ENCODE measurements at places on chromosomes 1 and 21.

- no peak for DNase-seq
Observed at GRCh38 chr1:118659646-118660045, 328.5 kb downstream of the TBX15 start.

DNA sequence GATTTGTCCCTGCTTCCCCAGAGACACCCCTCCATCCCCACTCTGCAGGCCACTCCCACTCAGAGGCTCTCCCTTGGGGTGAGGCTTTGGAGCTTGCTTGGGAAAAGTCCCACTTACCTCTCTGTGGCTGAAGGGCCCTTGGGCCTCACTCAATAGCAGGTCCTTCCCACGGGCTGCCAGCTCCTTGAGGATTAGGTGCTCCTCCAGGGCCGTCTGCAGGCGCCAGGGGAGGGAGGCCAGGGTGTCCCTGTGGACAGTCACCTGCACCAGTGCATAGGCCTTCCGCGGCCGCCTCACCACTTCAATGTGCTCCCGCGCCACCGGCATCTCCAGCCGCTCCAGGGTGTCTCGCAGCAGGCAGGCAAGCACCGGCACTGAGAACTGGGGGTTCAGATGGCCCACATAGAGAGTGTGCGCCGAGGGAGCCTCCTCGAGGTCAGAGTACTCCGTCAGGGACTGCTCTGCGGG lies 1.4 kb downstream of the SLFNL1 start:
- DNase-seq, result no peak

GRCh38 chr1:158393476-158393875 lies 5.8 kb downstream of the OR10T2 start:
- DNase-seq, result no peak

DNA sequence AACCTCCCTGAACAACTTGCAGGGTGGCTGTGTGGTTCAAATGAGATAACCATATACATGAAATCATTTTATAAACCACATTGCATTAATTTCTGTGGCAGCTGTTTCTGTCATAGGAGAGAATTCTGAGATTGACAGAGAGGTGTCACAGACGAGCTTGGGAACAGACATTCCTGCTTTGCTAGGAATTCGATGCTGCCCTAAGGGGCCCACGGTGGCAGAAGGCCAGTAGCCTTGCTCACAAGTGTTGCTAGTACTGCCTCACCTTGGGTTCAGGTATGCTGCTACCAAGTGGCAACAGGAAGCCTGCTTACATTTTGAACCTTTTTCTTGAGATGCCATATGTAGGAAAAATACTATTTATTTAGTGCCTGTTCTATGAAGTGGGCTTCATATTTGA lies 13.4 kb downstream of the KCNA10 start:
- DNase-seq, result no peak

DNA sequence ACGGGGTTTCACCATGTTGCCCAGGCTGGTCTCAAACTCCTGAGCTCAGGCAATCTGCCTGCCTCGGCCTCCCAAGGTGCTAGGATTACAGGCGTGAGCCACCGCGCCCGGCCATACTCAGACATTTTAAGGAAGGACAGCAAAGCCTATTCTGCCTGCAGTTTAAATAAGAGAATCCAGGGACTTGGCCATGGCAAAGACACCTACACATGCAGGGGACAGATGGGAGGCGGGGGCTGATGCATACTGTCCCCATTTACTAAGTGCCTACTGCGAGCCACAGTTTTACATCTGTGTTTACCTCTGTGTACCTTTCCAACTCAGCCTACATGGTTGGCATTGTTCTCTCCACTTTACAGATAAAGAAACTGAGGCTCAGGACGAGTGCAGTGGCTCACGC lies 25.4 kb downstream of the LDLRAD2 start:
- no peak for DNase-seq

DNA sequence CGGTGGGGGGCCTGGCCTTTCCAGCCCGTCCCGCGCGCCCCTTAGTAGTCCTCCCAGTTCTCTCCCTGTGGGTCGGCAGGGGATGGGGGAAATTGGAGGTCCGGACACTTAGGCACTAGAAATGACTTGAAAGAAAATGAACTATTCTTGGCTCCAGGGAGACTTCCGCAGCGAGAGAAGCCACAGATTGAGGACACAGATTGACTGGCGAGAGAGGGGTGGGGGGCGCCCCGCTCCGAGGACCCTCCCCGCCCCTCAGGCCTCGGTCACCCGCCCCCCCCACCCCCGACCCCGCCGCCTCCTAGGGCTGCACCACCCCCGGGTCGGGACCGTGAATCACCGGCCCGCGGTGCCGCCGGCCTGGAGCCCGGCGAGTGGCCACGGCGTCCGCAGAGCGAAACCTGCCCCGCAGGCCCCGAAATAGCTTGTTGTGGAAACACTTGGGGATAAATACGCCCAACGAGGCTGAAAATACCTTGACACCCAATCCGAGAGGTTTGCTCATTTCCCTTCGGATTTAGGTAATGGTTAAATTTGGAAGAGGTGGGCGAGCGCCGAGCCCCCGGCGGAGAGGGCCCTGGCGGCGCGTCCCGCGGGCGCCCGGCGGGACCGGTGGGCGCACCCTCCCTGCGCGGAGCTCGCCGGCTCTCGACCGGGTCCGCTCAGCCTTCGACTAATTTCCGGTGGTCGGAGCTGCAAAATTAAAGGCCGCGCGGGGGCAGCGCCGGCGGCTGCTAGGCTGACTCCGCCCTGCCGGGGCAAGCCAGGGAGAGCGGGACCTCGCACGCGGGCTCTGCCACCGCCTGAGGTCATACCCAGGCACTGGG lies at the start of gene GFI1:
Gene GFI1, minus strand, starts transcription at position 675 of the 827 bp plus-strand sequence. CDS start 3,438 bp downstream, outside the sequence.
- no peak for DNase-seq

GRCh38 chr1:248812736-248813425 lies 12.8 kb downstream of the SH3BP5L start:
- DNase-seq, result no peak

- DNase-seq, result no peak
Observed at GRCh38 chr1:94395748-94396309, 22.4 kb upstream of the ABCD3 start.

- DNase-seq, result no peak
Observed at GRCh38 chr1:115648717-115649691, 7.2 kb downstream of the VANGL1 start.

DNA sequence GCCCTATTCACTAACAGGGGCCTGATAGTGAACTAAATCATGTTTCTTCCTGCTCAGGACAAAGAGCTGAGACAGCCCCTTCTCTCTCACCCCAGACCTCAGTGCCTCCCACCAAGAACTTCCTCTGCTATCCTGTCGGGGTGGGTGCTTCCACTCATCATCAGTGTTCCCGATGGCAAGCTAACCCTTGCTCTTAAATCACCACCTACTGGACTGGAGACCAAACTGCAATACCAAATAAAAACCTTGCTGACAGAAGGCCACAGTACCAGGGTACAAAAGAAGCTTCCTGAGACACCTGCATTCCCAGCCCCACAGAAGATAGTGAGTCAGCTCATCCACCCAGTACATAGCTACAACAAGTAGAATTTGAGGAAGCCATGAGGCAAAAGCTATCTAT lies 799.5 kb downstream of the LTN1 start:
- no peak for DNase-seq

DNA sequence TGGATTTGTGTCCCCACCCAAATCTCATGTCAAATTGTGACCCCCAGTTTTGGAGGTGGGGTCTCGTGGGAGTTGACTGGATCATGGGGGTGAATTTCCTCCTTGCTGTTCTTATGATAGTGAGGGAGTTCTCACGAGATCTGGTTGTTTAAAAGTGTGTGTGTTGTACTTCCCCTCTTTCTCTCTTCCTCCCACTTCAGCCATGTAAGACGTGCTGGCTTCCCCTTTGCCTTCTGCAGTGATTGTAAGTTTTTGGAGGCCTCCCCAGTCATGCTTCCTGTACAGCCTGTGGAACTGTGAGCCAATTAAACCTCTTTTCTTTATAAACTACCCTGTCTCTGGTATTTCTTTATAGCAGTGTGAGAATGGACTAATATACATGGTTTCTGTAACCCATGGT lies 64.6 kb downstream of the RHOU start:
- DNase-seq, result no peak

All from globus pallidus (tissue), 1 donor.